Foreskin keratinocyte (primary cell): ENCODE measurements at places on chromosomes 11 and 22. TPM values are rescaled to one million over a fixed set of nuclear protein-coding genes. Genes with fewer than 3 reads are reported as not detected.

The MPEG1 gene
- total RNA-seq = not detected in 2 replicates

DNA sequence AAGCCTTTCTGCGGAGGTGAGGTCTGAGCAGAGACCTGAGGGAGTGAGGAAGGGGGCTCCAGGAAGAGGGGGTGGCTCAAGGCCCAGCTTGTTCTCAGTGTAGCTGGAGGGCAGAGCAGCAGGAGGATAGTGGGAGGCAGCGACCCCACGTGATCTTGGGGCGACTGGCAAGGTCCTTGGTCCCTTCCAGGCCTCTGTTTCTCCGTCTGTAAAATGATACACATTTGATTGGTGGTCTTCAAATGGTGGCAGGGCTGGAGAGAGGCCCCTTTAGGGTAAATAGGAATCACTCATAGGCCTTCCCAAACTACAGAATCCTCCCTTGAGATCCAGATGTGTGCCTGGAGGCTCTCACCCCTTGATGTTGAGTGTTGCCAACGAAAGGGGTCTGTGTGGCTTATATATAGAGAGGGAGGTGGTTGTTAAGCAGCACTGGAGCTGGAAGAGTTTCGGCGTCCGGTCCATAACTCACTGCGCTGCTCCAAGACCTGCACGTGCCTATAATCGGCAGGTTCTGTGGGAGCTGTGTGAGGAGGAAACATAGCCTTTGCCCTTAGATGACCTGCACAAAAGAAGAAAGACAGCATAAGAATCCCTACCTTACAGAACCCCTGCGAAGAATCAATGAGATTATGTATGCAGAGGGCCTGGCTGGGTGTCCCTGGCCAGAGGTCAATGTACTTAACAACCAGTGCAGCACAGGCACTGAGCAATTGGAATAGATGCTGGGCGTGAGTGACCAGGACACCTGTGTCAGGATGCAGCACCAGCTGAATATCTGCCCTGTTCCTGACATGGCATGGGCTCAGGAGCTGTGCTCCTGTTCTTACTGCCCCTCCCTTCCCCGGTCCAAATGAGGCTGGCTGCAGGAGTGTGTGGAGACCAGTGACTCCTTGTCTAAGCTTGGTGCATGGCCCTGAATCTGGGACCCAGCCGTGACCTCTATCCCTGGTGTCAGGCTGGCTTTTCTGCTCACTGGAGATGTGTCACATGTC, 28.7 kb downstream of the OTOG start:
- no peak for DNase-seq

The HMOX1 gene
- total RNA-seq = 1.2 and 3.1 TPM in 2 replicates

DNA sequence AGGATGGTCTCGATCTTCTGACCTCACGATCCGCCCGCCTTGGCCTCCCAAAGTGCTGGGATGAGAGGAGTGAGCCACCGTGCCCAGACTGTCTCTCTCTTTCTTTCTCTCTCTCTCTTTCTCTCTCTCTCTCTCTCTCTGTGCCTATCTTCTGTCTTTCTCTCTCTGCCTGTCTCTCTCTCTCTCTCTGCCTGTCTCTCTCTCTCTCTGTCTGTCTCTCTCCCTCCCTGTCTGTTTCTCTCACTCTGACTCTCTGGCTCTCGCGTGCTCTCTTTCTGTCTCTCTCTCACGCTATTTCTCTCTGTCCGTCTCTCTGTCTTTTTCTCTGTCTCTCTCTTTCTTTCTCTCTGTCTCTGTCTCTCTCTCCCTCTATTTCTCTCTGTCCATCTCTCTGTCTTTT, 3911.2 kb upstream of the OR11H1 start:
- DNase-seq = no peak

- no peak for DNase-seq
Observed at GRCh38 chr11:95322539-95322938, 91.5 kb upstream of the SESN3 start.

The OR2AG2 gene
- total RNA-seq = 0.03 and 0.04 TPM in 2 replicates

The GPHA2 gene
- total RNA-seq = not detected in 2 replicates
